Fibroblast of the aortic adventitia (primary cell): ENCODE measurements at places on chromosomes 16 and 17. TPM values are rescaled to one million over a fixed set of nuclear protein-coding genes. Genes with fewer than 3 reads are reported as not detected.

GRCh38 chr17:28746611-28747050 lies 2.8 kb downstream of the TRAF4 start:
- no peak for DNase-seq

DNA sequence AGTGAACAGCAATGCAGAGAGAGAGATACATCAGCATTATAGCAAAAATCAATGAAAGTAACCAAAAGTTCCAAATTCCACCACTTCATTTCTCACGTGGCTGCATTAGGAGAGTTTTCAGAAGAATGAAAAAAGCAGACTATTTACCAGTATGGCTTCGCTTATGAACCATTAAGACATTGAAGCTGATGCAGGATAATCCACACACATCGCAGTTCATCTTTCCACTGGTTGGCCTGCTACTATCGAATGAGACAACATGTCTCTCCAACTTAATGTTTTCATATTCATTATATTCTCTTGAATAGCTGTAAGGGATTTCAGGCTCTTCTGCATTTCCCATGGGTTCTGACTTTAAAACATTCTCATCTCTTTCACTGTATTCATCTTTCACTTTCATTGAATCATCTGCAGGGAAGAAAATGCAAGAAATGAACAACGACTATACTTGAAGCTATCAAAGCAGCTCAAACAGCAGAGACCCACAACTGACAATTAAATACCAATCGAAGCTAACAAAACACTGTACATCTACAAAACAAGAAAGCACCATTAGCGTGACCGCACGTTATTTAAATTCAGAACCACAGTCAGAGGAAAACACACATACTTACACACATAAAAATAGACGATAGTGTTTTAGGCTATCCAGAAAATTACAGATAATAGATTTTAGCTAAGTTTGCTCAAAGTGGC lies 54.9 kb downstream of the GRB7 start:
- no peak for DNase-seq

GRCh38 chr17:38508954-38509771 lies 80.9 kb downstream of the ARHGAP23 start:
- peak; percentile 78 for DNase-seq

The CDYL2 gene
- 3.4 and 5.2 TPM in 2 replicates for total RNA-seq

The SKAP1 gene
- total RNA-seq: not detected in 2 replicates

DNA sequence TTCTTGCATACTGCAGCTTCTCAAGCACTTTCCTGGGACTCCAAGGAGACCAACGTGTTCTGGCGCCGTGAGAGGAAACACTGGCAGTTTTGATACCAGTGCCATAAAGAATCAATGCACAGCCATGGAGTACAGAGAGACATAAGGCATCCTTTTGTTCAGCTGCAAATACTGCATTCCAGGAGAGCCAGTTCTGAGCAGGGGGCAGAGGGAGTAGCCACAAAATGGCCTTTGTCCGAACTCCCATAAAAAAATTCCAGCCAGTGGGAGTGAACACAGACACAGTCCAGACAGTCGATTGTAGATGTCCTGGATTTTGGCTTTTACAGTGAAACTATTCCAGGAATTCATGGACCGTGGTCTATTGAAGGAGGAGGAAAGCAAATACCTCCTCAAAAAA lies 36.2 kb upstream of the TEKT3 start:
- DNase-seq: peak; percentile 78

The APOH gene
- total RNA-seq: not detected in 2 replicates

The NUFIP2 gene
- total RNA-seq: 53.3 and 59.7 TPM in 2 replicates
